ENCODE measurements at places on chromosomes 12 and 14. TPM values are rescaled to one million over a fixed set of nuclear protein-coding genes. Genes with fewer than 3 reads are reported as not detected.

Gene STON2
- 19.1 TPM for total RNA-seq

DNA sequence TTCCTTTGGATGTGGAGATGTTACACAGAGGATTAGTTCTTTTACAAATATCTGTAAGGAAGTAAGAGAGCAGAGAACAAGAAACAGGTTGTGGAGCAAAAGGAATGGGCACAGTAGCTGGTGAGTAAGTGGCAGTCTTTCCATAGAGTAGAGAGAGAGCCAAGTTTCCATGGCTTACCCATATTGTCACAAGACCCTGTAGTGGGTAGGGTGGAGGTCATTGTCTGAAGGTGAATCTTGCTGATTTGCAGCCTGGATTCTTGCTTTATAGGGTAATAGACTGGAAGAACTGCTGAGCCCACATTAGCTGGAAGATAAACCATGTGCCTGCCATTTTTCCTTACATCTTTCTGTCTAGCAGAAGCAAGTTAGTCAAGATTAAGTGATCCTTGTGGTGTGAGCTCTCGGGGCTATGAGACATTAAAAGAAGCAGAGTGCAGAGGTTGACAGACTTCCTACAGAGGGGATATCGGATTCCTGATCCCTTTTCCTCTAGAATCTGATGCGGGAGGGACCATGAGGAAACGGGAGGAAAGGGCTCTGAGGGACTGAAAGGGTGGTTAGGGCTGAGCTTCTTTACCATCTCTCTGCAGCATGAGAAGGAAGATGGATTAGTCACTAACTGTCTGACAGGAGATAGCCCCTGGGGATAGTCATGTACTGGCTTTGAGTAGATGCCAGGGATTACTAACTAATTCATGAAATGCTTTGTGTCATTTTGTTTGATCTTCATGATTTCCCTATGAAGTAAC, 44.0 kb upstream of the LRTM2 start:
- DNase-seq = no peak

Gene MMP19
- total RNA-seq = 11.1 TPM

DNA sequence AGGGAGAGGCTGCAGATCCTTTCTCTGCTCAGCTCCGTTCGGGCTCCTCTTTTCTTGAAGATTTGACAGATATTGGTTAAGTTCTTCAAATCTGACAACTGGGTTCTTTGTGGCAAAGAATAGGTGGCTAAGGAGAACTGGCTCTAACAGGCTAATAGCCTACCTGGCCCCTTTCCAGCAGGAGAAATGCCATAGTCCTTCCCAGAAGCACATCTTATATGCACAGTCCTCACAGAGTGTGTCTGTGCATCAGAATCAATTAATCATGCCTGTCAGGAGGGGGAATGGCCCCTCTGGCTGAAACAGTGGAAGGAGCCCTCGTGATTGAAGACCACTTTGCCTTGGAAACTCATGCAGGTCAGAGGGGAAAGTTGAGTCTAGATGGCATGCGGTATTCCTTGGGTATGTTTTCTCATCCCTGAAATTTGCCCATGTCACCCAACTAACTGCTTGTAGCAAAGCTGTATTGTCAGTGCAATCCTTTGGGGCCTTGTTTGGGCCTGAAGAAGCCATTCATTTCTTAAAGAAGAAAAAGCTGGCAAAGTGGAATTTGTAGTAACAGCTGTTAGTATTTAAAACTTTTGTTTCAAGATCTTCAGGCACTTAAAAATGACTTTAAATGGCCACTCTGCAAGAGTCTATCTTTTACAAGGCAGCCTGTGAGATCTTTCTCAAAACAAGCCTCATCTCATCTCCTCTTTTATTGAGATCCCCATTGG, 251.5 kb downstream of the ZFP36L1 start:
- no peak for DNase-seq

DNA sequence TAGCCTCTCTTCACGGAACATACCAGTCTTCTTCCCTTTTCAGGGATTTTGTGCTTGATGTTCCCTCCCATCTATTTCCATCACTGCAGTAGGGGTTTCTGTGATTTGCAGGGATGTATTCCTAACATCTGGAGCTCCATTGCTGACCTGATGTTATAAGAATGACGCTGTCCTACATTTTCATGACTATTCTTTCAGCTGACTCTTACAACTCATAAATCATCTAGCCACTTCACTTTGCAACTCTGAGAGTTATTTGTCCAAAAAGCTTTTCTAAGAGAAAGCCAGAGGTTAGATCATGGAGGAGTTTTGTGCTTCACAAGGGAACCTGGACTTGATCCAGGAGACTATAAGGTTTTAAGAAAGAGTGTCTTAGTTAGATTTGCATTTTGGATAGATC, 116.6 kb upstream of the FAR2 start:
- no peak for DNase-seq

DNA sequence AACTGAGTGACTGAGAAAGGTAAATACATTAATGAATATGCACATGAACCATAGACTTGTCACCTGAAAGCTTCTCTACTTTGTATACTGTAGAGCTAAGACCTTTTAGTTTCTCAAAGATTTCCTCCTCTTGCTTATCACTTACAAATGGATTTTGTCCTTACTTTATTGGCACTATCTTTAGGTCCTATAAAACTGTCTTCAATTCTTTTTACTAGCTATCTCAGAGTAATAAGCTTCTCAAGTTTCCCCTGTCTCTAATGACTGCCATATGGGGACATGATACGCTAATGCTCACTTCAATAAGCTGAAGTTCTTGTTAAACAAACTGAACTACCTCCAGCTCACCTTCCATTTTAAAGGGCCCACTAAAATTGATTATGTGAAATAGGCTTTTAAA, 468.2 kb upstream of the CCDC196 start:
- DNase-seq = no peak

- DNase-seq = no peak
Observed at GRCh38 chr12:31037931-31038330, 35.7 kb upstream of the DDX11 start.

DNA sequence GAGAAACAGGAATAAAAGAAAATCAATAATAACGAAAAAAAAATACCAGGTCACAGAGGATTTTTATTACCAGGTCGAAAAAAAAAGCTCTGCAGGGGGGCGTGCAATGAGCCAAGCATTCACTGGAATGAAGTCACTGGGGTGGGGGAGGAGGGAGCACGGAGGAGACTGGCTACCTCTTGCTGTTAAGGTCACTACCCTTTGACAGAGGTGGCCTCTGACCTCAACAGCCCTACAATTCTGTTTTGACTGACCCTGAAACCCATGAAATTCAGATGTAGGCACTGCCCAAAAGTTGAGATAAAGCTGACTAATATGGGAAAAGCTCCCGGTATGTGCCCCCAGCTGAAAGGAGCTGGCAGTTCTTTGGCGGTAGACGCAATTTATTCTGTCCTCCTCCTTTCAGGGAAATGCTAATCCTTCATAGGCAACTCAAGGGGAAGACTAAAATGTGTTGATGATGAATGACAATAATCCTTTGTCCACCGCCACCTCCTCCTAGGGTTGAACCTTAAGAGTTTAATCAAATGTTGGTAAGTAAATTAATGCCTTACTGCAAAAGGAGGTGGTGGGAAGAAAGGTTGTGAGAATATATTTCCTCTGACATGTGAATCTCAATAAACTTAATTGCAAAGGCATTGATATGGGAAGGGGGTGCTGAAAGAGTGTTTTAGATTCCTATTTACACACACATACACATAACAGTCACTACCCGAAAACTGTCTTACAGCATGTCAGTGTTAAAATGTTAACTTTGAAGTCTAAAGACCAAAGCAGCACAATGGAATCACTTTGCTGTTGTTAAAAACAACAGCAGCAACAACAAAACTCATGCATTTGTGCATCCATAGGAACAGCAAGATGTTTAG, 6.3 kb upstream of the RIC8B start:
- no peak for DNase-seq

- peak; percentile 4 for DNase-seq
Observed at GRCh38 chr12:6187948-6188793, 12.0 kb upstream of the CD9 start.

DNA sequence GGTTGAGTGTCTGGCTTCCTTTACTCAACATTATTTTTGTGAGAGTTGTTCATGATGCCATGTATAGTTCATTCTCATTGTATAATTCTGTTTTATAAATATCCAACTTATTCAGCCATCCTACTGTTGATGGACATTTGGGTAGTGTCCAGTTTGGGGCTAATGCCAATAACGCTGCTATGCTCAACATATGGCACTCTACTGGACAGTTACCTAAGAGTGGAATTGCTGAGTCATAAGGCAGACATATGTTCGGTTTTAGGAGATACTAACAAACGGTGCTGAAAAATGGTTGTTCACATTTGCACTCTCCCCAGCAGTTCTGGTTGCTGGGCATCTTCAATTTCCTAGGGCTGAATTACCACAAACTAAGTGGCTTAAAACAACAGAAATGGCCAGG, 28.7 kb upstream of the P2RX4 start:
- DNase-seq = no peak

GRCh38 chr14:101496776-101497683, 64.3 kb upstream of the DIO3 start:
- peak; percentile 2 for DNase-seq

DNA sequence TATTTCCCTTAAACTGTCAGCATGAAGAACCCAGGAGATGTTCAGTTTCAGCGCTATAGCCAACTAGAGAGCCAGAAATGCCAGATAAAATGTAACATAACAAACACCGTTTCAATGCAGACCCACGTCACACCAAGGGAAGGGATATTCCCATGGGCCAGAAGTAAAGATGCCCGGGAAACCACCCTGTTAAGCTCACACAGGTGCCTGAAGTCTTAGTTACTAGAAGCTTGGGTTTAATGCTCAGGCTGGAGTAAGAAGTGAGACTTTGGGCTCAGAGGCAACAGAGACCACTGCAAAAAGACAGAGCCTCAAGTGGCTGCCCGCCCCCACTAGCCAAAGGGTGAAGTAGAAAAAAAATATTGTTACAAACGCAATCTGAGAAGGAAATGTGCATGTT, 52.3 kb downstream of the SYNE3 start:
- no peak for DNase-seq

DNA sequence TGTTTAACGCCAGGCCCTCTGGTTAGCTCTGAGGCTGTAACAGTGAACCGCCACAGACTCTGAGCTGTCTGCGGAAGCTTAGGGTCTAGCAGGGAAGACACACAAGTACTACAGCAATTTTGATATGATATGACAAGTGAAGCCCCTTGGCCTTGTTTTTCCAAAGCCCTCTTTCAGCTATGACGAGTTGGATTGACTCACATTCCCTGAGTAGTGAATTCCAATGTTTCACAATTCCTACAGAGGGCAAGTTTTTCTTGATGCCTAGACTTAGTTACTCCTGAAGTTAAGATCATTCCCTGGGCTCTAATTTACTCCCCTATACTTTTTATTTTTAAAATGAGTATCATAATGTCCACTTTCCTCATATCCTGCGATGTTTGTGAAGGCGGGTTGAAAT, 53.3 kb upstream of the CISTR start:
- no peak for DNase-seq

Gene SYCP3
- not detected for total RNA-seq

Gene RIMBP2
- 0.31 TPM for total RNA-seq

DNA sequence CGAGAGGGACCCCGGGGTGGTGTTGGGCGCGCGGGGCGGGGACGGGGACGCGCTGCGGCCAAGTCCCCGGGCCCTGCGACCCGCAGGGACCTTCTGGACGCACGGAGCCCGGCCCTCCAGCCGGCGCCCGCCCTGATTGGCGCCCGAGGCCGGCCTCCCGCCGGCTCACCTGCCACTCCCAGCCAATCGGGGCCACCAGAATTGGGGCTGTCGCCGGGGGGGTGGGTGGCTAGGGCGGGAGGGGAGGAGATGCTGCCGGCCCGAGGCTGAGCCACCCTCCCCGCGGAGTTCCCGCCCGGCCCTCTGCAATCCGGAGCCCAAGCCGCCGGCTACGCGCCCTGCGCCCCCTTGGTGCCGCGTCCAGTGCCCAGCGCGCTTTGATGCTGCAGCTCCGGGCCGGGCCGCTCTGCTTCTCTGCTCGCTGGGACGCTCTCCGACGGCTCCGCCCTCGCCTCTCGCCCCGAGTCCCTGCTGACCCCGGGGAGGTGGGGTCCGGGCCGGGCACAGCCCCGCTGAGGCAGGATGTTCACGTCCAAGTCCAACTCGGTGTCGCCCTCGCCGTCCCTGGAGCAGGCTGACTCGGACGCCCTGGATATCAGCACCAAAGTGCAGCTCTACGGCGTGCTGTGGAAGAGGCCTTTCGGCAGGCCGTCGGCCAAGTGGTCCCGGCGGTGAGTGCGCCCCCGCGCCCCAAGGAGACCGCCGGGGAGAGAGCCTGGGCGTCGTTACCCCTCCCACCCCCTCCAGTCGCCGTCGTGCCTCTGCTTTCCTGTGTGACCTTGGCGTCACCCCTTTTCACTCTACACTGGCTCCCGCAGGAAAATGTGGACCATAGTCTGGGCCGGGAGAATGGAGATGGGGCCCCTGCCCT, at the start of gene PLEKHD1:
PLEKHD1 (plus strand) TSS at position 285 of the 871 bp plus-strand sequence; CDS start at position 523, 238 bp downstream.
- DNase-seq = no peak

- no peak for DNase-seq
Observed at GRCh38 chr14:83988275-83988674, 1541.7 kb upstream of the FLRT2 start.

DNA sequence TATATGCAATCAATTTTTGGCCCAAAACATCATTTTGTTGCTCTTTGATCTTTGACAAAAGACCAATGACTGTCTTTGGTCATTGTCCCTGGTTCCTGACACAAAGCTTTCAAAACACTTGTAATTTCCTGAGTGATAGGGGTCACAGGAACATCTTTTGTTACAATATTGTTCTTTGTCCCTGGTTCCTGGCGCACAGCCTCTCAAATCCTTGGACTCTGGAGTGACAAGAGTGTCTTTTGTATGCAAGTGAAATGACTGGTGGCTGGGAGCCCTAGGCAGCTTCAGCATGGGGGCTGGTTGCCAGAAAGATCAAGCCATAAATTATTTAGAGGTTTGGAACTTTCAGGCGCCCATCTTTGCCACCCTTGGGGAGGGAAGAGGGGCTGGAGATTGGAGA, 53.9 kb downstream of the DNAH10 start:
- no peak for DNase-seq

DNA sequence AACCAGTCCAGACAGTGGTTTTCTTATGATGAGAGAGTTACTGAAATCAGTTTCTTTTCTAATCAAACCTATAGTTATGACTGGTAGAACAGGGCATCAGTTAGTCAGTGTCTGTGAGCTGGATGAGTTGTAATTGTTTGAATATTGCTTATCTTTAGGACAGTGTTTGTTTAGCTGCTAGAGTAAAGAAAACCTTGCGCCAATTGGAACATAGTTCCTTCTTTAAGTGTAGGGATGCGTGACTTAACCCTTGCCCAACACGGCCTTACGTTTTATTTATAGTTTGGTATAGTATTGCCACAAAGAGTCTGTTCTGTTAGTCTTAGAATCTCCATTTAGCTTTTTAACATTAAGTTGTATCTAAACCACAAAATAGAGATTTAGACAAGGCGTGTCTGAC, 572.6 kb downstream of the SLC16A7 start:
- no peak for DNase-seq

Gene PLA2G1B
- total RNA-seq = not detected

Gene HOXC6
- 0.50 TPM for total RNA-seq
